RWPE2 (cell line): ENCODE measurements at places on chromosomes 7 and 10.

GRCh38 chr10:75703191-75703854 lies 271.9 kb downstream of the LRMDA start:
- DNase-seq, result no peak
- H3K4me1 ChIP-seq, result no peaks in the 10 kb centered on the region
- peaks cover 9% of the 10 kb centered on the region for H3K27me3 ChIP-seq
- no peak overlapping the region for H3K4me3 ChIP-seq
- no peaks in the 10 kb centered on the region for H3K36me3 ChIP-seq

- DNase-seq, result no peak
- H3K4me3 ChIP-seq, result no peak overlapping the region
- no peaks in the 10 kb centered on the region for H3K36me3 ChIP-seq
- H3K27ac ChIP-seq, result no peak overlapping the region
- no peaks in the 10 kb centered on the region for H3K4me1 ChIP-seq
Measured at GRCh38 chr7:138952791-138953190, 28.4 kb downstream of the KIAA1549 start.

- H3K27ac ChIP-seq, result no peak overlapping the region
- no peak for DNase-seq
- no peaks in the 10 kb centered on the region for H3K36me3 ChIP-seq
- peaks cover 16% of the 10 kb centered on the region for H3K4me1 ChIP-seq
Measured at GRCh38 chr7:40826411-40827221, 691.8 kb downstream of the SUGCT start.

DNA sequence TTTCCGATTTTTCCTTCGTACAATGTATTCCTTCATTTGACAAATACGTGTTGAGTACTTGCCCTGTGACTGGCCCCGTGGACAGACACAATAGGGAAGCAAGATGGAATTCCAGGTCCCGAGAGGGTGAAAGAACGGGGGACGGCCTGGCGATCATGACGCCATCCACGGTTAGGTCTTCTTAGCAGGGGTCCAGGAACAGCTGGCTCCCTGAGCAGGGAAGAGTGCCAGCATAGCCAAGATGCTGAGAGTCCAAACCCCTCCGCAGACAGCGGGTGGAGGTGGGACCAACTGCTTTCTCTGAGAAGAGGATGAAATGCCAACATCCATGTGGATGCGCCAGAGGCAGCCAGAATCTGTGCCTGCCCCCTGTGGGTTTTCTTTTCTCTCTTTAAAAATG lies 143.7 kb downstream of the DYNC2I1 start:
- no peak overlapping the region for H3K4me3 ChIP-seq
- H3K27ac ChIP-seq, result no peak overlapping the region
- DNase-seq, result no peak

GRCh38 chr10:103549349-103549685 lies 55.8 kb downstream of the NEURL1 start:
- DNase-seq, result no peak
- H3K27me3 ChIP-seq, result no peaks in the 10 kb centered on the region
- no peaks in the 10 kb centered on the region for H3K36me3 ChIP-seq
